Fibroblast of skin of left quadriceps (primary cell): ENCODE measurements at places on chromosomes 12 and 14.

- DNase-seq: no peak
Observed at GRCh38 chr12:30822385-30823155, 67.8 kb upstream of the CAPRIN2 start.

- no peak for DNase-seq
Observed at GRCh38 chr12:90390947-90391346, 564.0 kb downstream of the CCER1 start.

DNA sequence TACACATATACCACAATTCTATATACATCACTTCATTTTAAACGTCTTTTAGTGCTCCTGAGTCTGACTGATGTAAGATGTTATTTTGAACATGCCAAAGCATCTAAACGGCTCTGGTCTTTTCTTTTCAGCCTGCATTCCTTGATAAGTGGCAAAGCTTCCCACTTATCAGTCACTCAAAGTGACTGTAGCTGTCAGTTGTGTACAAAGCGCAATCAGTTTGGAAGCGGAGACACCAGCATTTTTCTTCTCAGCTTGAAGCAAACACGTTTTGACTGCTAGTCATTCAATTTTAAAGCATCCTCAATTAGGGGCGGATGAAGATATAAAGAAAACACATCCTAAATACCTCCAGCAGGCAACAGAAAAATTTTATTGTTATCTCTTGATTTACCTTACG is 226.8 kb downstream of the SOX5 start:
- DNase-seq: no peak

GRCh38 chr12:47652521-47653234 is 53.2 kb downstream of the RPAP3 start:
- DNase-seq: no peak

DNA sequence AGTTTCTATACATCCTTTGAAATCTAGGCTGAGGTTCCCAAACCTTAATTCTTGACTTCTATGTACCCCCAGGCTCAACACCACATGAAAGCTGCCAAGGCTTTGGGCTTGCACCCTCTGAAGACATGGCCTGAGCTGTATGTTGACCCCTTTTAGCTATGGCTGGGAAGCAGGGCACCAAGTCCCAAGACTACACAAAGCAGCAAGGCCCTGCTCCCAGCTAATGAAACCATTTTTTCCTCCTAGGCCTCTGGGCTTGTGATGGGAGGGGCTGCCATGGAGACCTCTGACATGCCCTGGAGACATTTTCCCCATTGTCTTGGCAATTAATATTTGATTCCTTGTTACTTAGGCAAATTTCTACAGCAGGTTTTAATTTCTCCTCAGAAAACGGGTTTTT is 207.0 kb downstream of the ADAMTS20 start:
- DNase-seq: no peak

DNA sequence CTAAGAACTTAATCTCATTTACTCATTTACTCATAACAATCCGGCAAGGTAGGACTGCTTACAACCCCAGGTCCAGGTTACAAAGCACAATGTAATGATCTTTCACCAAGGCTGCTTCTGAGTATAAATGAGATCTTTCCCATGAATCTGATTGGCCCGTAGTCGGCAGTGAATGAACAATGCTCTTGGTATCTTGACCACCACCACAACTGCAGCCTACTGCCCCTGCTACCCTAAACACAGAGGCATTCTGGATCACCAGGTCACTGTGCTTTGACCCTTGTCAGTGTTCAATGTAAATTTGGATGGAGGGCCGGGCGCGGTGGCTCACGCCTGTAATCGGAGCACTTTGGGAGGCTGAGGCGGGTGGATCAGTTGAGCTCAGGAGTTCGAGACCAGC is 15.9 kb downstream of the FAM181A start:
- DNase-seq: no peak

GRCh38 chr14:59484639-59485175 is 390 bp downstream of the JKAMP start:
- DNase-seq: no peak
